ENCODE measurements at places on chromosomes 4 and X. TPM values are rescaled to one million over a fixed set of nuclear protein-coding genes. Genes with fewer than 3 reads are reported as not detected.

- no peak overlapping the region for H3K4me3 ChIP-seq
- no peak for DNase-seq
- H3K27me3 ChIP-seq: no peaks in the 10 kb centered on the region
- no peak overlapping the region for H3K27ac ChIP-seq
- no peaks in the 10 kb centered on the region for H3K36me3 ChIP-seq
- no peaks in the 10 kb centered on the region for H3K4me1 ChIP-seq
These were observed 62.6 kb downstream of the DGKK start for GRCh38 chrX:50407976-50408375.

GRCh38 chrX:79400623-79401022, 33.5 kb upstream of the ITM2A start:
- H3K27ac ChIP-seq: no peak overlapping the region
- no peaks in the 10 kb centered on the region for H3K36me3 ChIP-seq
- no peak for DNase-seq
- no peaks in the 10 kb centered on the region for H3K4me1 ChIP-seq

GRCh38 chrX:123173833-123174232, 10.2 kb upstream of the GRIA3 start:
- H3K4me1 ChIP-seq: no peaks in the 10 kb centered on the region
- H3K27me3 ChIP-seq: no peaks in the 10 kb centered on the region
- H3K36me3 ChIP-seq: no peaks in the 10 kb centered on the region
- H3K27ac ChIP-seq: no peak overlapping the region
- DNase-seq: no peak

DNA sequence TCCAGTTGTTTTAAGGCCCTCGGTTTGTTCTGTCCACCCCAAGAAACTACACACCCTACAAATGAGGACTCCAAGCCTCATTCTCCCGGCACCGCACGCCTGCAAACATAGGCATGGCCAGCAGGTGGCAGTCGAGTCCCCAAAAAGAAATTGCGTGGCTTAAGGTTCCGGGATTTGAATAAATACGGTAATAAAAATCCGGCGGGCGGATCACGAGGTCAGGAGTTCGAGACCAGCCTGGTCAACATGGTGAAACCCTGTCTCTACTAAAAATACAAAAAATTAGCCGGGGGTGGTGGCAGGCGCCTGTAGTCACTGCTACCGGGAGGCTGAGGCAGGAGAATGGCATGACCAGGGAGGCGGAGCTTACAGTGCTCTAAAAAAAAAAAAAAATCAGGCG, 21.8 kb upstream of the CSF2RA start:
- DNase-seq: peak; percentile 88
- H3K4me1 ChIP-seq: no peaks in the 10 kb centered on the region
- H3K27me3 ChIP-seq: no peaks in the 10 kb centered on the region
- H3K27ac ChIP-seq: no peak overlapping the region
- H3K4me3 ChIP-seq: no peak overlapping the region

DNA sequence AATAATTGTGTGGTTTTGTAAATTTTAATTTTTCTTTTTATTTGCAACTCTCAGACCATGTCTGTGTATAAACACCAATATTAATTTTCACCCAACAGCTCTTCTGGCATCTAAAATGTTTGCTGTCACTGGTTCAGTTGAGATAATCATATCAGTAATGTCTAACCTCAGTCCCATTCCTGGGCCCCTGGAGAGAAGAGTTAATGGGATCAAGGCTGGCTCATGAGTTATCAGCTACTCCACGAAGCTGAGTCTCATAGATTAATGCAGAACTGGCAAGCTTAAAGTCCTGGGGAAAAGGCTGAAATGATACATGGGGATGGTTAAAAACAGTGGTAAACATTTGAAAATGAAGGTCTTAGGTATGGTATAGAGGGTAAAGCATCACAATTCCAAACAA, 28.4 kb upstream of the TSPAN5 start:
- no peaks in the 10 kb centered on the region for H3K36me3 ChIP-seq
- H3K4me1 ChIP-seq: no peaks in the 10 kb centered on the region
- no peaks in the 10 kb centered on the region for H3K27me3 ChIP-seq
- no peak overlapping the region for H3K27ac ChIP-seq
- H3K4me3 ChIP-seq: no peak overlapping the region

GRCh38 chrX:96430756-96431455, 253.7 kb upstream of the DIAPH2 start:
- DNase-seq: no peak
- H3K27ac ChIP-seq: no peak overlapping the region
- H3K36me3 ChIP-seq: no peaks in the 10 kb centered on the region
- no peaks in the 10 kb centered on the region for H3K4me1 ChIP-seq
- H3K27me3 ChIP-seq: no peaks in the 10 kb centered on the region

- no peaks in the 10 kb centered on the region for H3K27me3 ChIP-seq
- H3K36me3 ChIP-seq: no peaks in the 10 kb centered on the region
- H3K4me3 ChIP-seq: no peak overlapping the region
- DNase-seq: no peak
- no peaks in the 10 kb centered on the region for H3K4me1 ChIP-seq
These were observed 963.3 kb downstream of the TRAM1L1 start for GRCh38 chr4:116122124-116122523.

- no peak for DNase-seq
- H3K4me1 ChIP-seq: no peaks in the 10 kb centered on the region
- H3K27ac ChIP-seq: no peak overlapping the region
- H3K27me3 ChIP-seq: no peaks in the 10 kb centered on the region
- H3K4me3 ChIP-seq: no peak overlapping the region
These were observed 159.6 kb downstream of the TSPAN5 start for GRCh38 chr4:98498774-98499173.

DNA sequence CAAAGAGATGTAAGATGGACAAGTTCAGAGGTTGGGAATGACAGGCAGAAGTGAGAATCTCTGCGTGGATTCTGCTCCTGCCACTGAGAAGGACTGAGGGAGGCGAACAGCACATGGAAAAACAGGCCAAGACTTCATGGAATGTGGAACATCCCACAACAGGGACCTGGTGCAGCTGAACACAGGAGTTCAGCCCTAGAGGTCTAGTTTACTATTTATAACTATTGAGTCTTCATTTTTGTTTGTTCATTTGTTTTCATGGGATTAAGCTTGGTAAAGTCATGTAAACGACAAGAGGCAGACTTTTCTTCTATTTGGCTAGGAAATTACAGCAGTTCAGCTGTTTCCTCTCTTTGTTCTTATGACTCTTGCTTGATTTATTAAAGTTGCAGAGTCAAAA, 234.5 kb downstream of the MAML3 start:
- peak overlapping the region; percentile 58 for H3K27ac ChIP-seq
- H3K36me3 ChIP-seq: no peaks in the 10 kb centered on the region
- no peak for DNase-seq
- peaks cover 3% of the 10 kb centered on the region for H3K4me1 ChIP-seq

DNA sequence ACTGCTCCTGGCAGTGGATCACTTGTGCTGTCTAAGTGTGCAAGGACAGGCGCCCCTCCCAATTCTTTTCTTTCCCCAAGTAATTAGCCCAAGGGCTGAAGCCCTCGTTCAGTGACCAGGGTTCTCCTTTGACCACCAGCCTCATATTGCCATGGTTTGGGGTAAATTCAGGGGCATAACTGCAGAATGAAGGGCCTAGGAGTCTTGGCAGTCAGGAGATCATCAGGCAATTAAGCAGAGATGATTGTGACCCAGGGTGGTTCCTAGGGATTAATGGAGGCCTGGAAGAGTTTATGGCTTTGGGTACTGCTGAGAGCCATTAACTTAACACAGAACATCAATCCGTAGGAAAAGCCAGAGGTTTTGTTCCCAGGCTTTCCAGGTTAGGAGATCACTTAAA, 170.7 kb downstream of the PTTG2 start:
- H3K36me3 ChIP-seq: peaks cover 8% of the 10 kb centered on the region
- no peak for DNase-seq
- H3K27ac ChIP-seq: no peak overlapping the region
- H3K4me3 ChIP-seq: no peak overlapping the region
- H3K27me3 ChIP-seq: no peaks in the 10 kb centered on the region
- no peaks in the 10 kb centered on the region for H3K4me1 ChIP-seq

DNA sequence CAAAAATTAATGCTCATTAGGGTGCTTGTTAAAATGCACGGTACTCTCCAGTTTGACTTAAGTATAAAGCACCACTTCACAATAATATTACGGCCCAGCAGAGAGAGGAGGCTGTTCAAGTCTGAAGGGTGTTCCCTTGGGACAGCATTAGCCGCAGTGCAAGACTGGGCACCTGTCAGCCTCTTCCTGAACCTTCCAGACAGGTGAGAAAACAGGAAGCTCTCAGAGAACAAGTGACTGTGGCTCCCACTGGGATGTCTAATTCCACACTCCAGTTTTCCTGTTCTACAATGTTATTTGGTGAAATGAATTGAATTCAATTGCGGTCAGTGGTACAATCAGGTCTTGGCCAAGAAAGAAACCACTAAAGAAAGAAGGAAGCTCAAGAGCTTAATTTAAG, 414.4 kb downstream of the SMARCA1 start:
- no peaks in the 10 kb centered on the region for H3K4me1 ChIP-seq
- no peaks in the 10 kb centered on the region for H3K36me3 ChIP-seq
- no peak overlapping the region for H3K27ac ChIP-seq
- H3K4me3 ChIP-seq: no peak overlapping the region
- no peak for DNase-seq

DNA sequence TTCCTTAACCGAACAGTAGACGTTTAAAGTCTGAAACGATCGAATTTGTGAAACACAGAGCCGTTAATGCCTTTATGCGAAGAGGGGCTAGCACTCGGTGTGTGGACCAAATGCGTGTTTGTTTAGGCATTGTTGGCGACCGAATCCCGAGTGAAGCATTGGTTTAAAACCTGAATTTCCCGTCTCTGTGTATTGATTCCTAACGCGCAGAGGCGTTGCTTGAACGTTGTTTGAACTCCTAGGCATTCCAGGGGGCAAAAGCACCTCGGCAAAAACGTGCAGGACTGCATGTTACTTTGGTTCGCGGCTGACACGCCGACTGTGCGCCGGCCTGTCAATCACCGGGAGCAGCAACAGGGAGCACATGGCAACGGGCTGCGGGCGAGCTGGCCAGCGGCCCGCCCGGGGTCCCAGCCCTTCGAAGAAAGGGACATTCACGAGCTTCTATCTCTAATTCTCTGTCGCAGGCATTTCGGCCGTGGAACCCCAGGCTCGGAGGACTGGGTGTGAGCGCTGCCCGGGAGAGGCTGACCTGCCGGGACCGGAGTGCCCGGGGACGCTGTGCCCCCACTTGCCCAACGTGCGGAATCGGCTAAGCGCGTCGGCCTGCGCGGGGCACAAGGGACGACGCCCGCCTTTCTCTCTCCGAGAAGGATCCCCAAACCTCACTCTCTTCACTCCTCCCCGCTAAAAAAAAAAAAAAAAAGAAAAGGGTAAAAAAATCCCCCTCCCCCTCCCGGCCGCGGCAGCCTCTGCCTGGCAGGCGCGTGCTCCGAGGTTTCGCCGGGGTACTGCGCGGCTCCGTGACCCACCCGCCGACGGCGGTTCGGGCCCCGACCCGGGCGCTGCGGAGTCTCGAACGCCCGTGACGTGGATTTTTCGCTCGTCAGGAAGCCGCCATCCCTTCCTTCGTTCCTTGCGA, 810 bp downstream of the SPRY1 start:
- peak overlapping the region; percentile 7 for H3K27ac ChIP-seq
- peak overlapping the region; percentile 77 for H3K4me3 ChIP-seq
- DNase-seq: peak; percentile 72
- no peaks in the 10 kb centered on the region for H3K27me3 ChIP-seq

DNA sequence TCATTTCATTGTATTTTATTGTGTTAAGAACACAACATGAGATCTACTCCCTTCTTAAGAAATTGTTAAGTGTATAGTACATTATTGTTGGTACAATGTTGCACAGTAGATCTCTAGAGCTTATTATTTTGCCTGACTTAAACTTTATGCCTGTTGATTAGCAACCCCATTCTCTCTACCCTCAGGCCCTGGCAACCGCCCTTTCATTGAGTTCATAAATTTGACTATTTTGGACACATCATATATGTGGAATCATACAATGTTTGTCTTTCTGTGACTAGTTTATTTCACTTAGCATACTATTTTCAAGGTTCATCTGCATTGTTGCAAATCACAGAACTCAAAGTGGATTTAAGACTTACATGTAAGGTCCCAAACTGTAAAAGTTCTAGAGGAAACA, 222.1 kb downstream of the IL15 start:
- H3K4me1 ChIP-seq: no peaks in the 10 kb centered on the region
- no peaks in the 10 kb centered on the region for H3K27me3 ChIP-seq
- H3K4me3 ChIP-seq: no peak overlapping the region
- no peak for DNase-seq

DNA sequence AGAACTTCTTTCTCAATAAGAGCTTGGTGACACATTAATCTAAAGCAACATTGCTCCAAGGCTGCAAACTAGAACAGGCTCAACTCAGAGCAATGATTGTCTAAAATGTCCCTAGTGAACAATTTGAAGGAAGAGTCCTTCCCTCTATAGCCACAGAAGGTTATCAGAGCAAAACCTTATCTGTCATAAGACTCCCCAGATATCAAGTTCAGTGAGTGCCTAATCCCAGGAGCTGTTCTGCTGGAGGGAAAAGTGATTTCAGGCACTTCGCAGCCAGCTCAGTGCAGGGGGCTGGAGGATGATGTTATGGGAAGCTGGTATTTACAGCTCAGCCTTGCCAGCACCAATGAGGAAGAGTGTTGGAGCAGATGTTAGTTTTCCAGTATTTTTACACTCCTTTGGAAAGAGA, 497.5 kb downstream of the INPP4B start:
- no peak overlapping the region for H3K4me3 ChIP-seq
- H3K27ac ChIP-seq: no peak overlapping the region
- peaks cover 7% of the 10 kb centered on the region for H3K4me1 ChIP-seq
- H3K36me3 ChIP-seq: no peaks in the 10 kb centered on the region
- DNase-seq: no peak

DNA sequence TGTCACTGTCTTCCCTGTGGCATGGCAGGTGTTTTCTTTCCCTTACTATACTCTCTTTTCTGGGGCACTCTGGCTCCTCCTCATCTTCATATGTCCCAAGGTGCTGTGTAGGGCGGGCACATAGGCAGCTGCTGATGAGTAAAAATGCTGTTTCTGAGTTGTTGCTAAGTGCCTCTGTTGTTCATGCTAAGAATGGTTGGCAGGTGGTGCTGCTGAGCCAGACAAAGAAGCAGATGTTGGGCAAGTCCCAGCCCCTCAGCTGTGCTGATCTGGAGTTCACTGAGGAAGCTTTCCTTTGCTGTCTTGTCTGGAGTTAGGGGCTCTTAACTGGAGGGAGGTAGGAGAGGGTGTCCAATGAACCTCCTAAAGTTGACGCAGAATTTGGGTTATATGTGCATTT, 40.6 kb downstream of the HADH start:
- H3K27me3 ChIP-seq: no peaks in the 10 kb centered on the region
- no peak overlapping the region for H3K27ac ChIP-seq
- no peak for DNase-seq
- H3K36me3 ChIP-seq: peaks cover 22% of the 10 kb centered on the region
- no peak overlapping the region for H3K4me3 ChIP-seq

- no peaks in the 10 kb centered on the region for H3K36me3 ChIP-seq
- no peak overlapping the region for H3K4me3 ChIP-seq
- H3K27ac ChIP-seq: no peak overlapping the region
- H3K27me3 ChIP-seq: peaks cover 2% of the 10 kb centered on the region
These were observed 32.3 kb downstream of the PRDM8 start for GRCh38 chr4:80229590-80229989.

GRCh38 chr4:37023504-37023903, 221.0 kb upstream of the NWD2 start:
- no peaks in the 10 kb centered on the region for H3K4me1 ChIP-seq
- no peak overlapping the region for H3K27ac ChIP-seq

TCEAL4 gene
- 187 TPM for total RNA-seq

NR0B1 gene
- not detected for total RNA-seq

PLK4 gene
- total RNA-seq: 1.3 TPM

SLC7A11 gene
- total RNA-seq: 1.5 TPM

ASMT gene
- total RNA-seq: 1.3 TPM

FAT4 gene
- total RNA-seq: 40.5 TPM

SH3RF1 gene
- total RNA-seq: 31.8 TPM

DOK7 gene
- 9.1 TPM for total RNA-seq

CYTL1 gene
- 4.3 TPM for total RNA-seq

Measured in aorta (tissue), 5 donors.